RPMI7951 (cell line): ENCODE measurements at places on chromosomes 2 and 18. TPM values are rescaled to one million over a fixed set of nuclear protein-coding genes. Genes with fewer than 3 reads are reported as not detected.

GRCh38 chr2:27308359-27308881 lies at the start of gene UCN:
TSS of gene UCN (minus strand) at chr2:27308445. CDS start at chr2:27307895, 550 bp downstream.
- DNase-seq = no peak

GRCh38 chr2:31069643-31070325 lies 68.5 kb downstream of the GALNT14 start:
- DNase-seq = no peak

DNA sequence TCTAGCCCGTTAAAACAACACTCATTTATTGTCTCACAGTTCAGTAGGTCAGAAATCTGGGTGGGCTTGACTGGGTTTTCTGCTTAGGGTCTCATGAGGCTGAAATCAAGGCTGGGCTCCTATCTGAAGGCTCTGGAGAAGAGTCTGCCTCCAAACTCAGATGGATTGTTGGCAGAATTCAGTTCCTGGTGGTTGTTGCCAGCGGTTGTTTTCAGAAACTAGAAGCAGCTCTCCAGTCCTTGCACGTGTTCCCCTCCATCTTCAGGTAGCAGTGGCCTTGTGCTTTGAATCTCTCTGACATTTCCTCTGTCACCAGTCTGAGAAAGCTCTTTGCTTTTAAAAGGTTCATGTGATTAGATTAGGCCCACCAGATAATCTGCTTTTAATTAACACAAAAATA lies 20.1 kb upstream of the FN1 start:
- DNase-seq = no peak

GRCh38 chr2:150759531-150759930 lies 272.1 kb upstream of the RND3 start:
- DNase-seq = no peak

DNA sequence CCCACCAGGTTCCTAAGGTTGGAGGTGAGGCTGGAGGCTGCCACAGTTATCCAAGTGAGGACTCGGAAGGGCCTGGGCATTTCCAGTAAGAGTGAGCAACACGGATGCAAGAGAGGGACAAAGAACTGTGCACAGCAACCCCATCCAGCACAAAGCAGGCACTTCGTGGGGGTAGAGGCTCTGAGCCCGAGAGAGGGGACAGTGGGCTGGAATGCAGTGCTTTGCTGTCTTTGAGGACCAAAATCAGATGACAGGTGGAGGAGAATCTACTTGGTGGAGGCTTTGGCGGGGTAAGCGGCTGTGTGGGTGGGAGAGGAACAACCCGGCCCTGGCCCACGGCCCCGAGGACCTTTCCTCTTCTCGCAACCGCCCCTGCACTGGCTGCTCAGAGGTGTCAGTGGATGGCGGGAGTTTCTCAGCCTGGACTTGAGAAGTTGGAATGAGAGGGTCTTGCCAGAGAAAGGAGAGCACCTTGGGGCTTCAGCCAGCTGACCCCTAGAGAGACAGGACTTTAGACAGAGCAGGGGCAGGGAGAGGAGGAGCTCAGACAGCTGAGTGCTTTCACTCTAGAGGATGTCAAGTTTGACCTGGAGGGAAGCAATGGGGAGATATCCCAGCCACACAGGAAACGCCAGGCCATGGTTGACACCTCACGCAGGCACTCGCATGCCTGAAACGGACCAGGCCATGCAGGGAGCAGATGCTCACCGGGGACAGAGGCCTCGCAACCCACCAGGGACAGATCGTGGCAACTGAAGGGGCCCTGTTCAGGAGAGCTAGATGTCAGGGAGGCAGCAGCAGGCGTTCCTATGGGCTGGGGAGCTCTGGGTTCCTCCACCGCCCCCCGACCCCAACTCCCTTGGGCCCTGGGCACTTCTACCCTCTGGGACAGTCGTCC lies 11.6 kb downstream of the RAMP1 start:
- no peak for DNase-seq

- no peak for DNase-seq
Measured at GRCh38 chr2:203867561-203868200, at the start of gene CTLA4. TSS of gene CTLA4 (plus strand) at chr2:203867771. CDS start at chr2:203867943, 172 bp downstream.

Gene MIB1
- total RNA-seq = 36.0 and 40.4 TPM in 2 replicates
